ENCODE measurements at places on chromosomes 6 and 20. TPM values are rescaled to one million over a fixed set of nuclear protein-coding genes. Genes with fewer than 3 reads are reported as not detected.

ZC2HC1B gene
- total RNA-seq: not detected

LHFPL5 gene
- total RNA-seq: not detected

RAD21L1 gene
- not detected for total RNA-seq

FNDC1 gene
- not detected for total RNA-seq

CGA gene
- total RNA-seq: not detected

MUC22 gene
- total RNA-seq: not detected

OR2B6 gene
- total RNA-seq: not detected

SCAND1 gene
- total RNA-seq: 77.2 TPM

OTOR gene
- total RNA-seq: not detected

SEL1L2 gene
- not detected for total RNA-seq

GRCh38 chr6:85405175-85405852 is 44.6 kb upstream of the NT5E start:
- H3K4me3 ChIP-seq: no peak overlapping the region
- no peak for DNase-seq
- no peaks in the 10 kb centered on the region for H3K27me3 ChIP-seq
- H3K36me3 ChIP-seq: no peaks in the 10 kb centered on the region
- no peak overlapping the region for H3K27ac ChIP-seq

DNA sequence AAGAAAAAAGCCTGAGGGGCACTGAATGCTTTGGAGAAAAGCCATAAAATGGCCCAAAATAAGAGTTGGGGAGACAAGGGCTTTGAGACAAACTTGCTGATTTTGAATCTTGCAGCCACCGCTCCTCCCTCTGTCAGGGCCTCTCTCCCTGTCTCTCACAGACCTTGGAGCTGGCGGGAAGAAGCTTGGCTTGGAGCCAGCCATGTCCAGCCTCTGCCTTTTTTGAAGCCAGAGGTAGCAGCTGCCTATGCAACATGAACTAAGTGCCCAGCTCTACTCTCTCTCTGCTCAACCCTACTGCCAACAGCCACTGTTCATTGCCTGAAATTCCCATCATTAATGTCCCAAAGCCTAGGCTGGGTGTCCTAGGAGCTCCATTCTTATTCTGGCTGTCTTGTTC is 63.7 kb upstream of the CTNNBL1 start:
- H3K4me3 ChIP-seq: no peak overlapping the region
- no peak overlapping the region for H3K27ac ChIP-seq
- H3K36me3 ChIP-seq: no peaks in the 10 kb centered on the region
- peaks cover 20% of the 10 kb centered on the region for H3K27me3 ChIP-seq

- no peaks in the 10 kb centered on the region for H3K36me3 ChIP-seq
- H3K27me3 ChIP-seq: no peaks in the 10 kb centered on the region
- no peak for DNase-seq
- peaks cover under 1% of the 10 kb centered on the region for H3K4me1 ChIP-seq
- H3K4me3 ChIP-seq: no peak overlapping the region
- H3K27ac ChIP-seq: no peak overlapping the region
Observed at GRCh38 chr6:11418290-11418905, 119.2 kb upstream of the TMEM170B start.

- no peaks in the 10 kb centered on the region for H3K36me3 ChIP-seq
- peaks cover 41% of the 10 kb centered on the region for H3K4me1 ChIP-seq
- DNase-seq: peak; percentile 36
- H3K4me3 ChIP-seq: peak overlapping the region; percentile 67
- H3K27ac ChIP-seq: no peak overlapping the region
Observed at GRCh38 chr6:37696841-37697662, 631 bp downstream of the MDGA1 start.

DNA sequence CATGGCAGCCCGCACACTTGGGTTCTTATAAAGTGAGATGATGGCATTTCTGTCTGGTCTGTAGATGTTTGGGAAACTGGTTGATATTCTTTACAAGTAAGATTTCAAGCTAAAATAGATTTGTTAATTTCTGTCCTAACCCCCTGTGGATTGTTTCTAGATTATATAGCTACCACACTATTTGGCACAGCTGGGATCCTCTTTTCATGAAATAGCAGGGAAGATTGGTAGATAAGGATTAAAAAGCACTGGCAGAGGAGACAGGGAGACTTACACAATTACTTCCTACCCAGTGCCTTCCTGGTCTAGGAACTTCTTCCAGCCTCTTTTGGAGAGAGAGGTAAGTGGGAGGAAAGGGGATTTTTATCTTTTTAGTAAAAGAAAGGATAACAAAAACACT is 13.2 kb upstream of the ATXN1 start:
- H3K4me1 ChIP-seq: peaks cover 13% of the 10 kb centered on the region
- no peak for DNase-seq
- no peak overlapping the region for H3K4me3 ChIP-seq
- no peaks in the 10 kb centered on the region for H3K27me3 ChIP-seq
- H3K27ac ChIP-seq: no peak overlapping the region

GRCh38 chr20:20174089-20174835 is 121.9 kb downstream of the CFAP61 start:
- H3K4me1 ChIP-seq: no peaks in the 10 kb centered on the region
- H3K4me3 ChIP-seq: no peak overlapping the region
- H3K27ac ChIP-seq: no peak overlapping the region
- H3K27me3 ChIP-seq: no peaks in the 10 kb centered on the region
- H3K36me3 ChIP-seq: no peaks in the 10 kb centered on the region

DNA sequence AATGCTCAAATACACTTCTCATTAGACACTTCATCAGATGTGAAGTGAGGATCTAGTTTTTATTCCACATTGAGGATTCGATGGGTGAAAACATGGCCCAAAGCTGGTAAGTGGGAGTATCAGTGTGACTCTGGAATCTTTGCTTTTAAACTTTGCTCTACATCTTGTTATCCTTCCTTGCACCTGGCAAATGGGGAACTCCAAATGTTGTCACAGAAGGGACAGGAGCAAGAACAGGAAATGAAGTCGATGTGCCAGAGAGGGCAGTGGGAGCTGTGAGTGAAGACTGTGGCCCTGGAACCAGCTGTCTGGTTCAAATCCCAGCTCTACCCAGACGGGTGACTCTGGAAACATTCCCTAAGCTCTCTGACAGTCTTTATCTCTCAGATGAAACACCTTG is 86.7 kb upstream of the AGPAT4 start:
- H3K4me1 ChIP-seq: no peaks in the 10 kb centered on the region
- H3K36me3 ChIP-seq: no peaks in the 10 kb centered on the region
- H3K27ac ChIP-seq: no peak overlapping the region
- no peaks in the 10 kb centered on the region for H3K27me3 ChIP-seq
- no peak for DNase-seq
- H3K4me3 ChIP-seq: no peak overlapping the region

- no peaks in the 10 kb centered on the region for H3K4me1 ChIP-seq
- no peak overlapping the region for H3K4me3 ChIP-seq
Observed at GRCh38 chr6:96809119-96809518, 28.2 kb downstream of the GPR63 start.

DNA sequence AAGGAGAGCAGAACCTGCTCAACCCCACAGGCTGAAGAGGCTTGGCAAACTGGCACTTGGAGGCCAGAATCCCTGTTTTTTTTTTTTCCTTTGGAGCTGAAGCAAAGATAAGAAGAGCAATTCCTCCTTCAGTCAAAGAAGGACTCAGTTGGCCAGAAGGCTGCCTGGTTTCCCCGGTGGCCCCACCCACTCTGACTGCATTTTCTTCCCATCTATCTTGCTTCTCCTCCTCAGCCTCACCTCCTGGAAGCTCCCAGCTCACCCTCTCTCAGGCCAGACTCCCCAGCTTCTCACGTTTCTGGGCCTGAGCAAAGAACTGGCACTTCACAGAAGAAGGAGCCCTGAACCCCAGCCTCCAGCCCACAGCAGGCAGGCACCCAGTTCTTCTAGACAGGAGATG is 2.4 kb downstream of the LRFN2 start:
- peaks cover 10% of the 10 kb centered on the region for H3K27me3 ChIP-seq
- no peak for DNase-seq
- no peak overlapping the region for H3K4me3 ChIP-seq

- H3K4me3 ChIP-seq: no peak overlapping the region
- no peaks in the 10 kb centered on the region for H3K36me3 ChIP-seq
- DNase-seq: no peak
Observed at GRCh38 chr6:91155129-91155785, 568.4 kb upstream of the MAP3K7 start.

GRCh38 chr6:169158174-169158573 is 95.5 kb downstream of the THBS2 start:
- H3K4me3 ChIP-seq: no peak overlapping the region
- DNase-seq: no peak
- H3K27me3 ChIP-seq: no peaks in the 10 kb centered on the region
- no peaks in the 10 kb centered on the region for H3K36me3 ChIP-seq
- H3K4me1 ChIP-seq: no peaks in the 10 kb centered on the region
- H3K27ac ChIP-seq: no peak overlapping the region

- no peaks in the 10 kb centered on the region for H3K36me3 ChIP-seq
- H3K4me1 ChIP-seq: no peaks in the 10 kb centered on the region
- no peaks in the 10 kb centered on the region for H3K27me3 ChIP-seq
Observed at GRCh38 chr6:100209323-100210136, 215.5 kb upstream of the MCHR2 start.

DNA sequence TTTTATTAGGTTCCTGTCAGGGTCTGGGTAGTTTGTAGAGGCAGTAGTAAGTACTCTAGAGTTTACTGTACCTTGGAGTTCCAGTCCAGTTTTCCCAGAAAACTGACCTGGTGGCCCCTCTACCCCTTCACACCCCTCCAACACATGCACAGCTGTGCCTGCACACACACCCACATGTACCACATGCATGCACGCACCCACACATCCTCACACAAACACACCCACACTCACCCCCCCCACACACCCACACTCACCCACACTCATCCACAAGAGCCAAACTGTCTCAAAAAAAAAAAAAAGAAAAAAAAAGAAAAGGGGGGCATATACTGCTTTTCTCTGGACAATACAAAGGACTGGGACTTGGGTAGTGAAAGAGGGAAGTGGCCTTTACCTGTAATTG is 570.5 kb downstream of the QKI start:
- no peak overlapping the region for H3K27ac ChIP-seq
- no peak overlapping the region for H3K4me3 ChIP-seq
- H3K27me3 ChIP-seq: no peaks in the 10 kb centered on the region
- DNase-seq: no peak
- no peaks in the 10 kb centered on the region for H3K36me3 ChIP-seq
- H3K4me1 ChIP-seq: no peaks in the 10 kb centered on the region

- no peaks in the 10 kb centered on the region for H3K4me1 ChIP-seq
- no peak overlapping the region for H3K4me3 ChIP-seq
- no peaks in the 10 kb centered on the region for H3K36me3 ChIP-seq
- H3K27me3 ChIP-seq: no peaks in the 10 kb centered on the region
- H3K27ac ChIP-seq: no peak overlapping the region
Observed at GRCh38 chr20:43991982-43992381, 77.3 kb downstream of the TOX2 start.

DNA sequence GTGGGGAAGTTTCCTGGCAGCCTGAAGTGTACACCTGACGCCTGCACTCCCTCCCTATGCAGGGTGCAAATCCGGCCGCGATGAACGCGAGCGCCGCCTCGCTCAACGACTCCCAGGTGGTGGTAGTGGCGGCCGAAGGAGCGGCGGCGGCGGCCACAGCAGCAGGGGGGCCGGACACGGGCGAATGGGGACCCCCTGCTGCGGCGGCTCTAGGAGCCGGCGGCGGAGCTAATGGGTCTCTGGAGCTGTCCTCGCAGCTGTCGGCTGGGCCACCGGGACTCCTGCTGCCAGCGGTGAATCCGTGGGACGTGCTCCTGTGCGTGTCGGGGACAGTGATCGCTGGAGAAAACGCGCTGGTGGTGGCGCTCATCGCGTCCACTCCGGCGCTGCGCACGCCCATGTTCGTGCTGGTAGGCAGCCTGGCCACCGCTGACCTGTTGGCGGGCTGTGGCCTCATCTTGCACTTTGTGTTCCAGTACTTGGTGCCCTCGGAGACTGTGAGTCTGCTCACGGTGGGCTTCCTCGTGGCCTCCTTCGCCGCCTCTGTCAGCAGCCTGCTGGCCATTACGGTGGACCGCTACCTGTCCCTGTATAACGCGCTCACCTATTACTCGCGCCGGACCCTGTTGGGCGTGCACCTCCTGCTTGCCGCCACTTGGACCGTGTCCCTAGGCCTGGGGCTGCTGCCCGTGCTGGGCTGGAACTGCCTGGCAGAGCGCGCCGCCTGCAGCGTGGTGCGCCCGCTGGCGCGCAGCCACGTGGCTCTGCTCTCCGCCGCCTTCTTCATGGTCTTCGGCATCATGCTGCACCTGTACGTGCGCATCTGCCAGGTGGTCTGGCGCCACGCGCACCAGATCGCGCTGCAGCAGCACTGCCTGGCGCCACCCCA is 1.2 kb downstream of the GPR6 start:
- H3K27me3 ChIP-seq: peaks cover 32% of the 10 kb centered on the region
- DNase-seq: no peak
- H3K4me1 ChIP-seq: no peaks in the 10 kb centered on the region
- no peak overlapping the region for H3K4me3 ChIP-seq
- no peaks in the 10 kb centered on the region for H3K36me3 ChIP-seq

- peak overlapping the region; percentile 79 for H3K4me3 ChIP-seq
- H3K4me1 ChIP-seq: peaks cover 33% of the 10 kb centered on the region
- peak overlapping the region; percentile 91 for H3K27ac ChIP-seq
- no peak for DNase-seq
Observed at GRCh38 chr20:49219924-49220831, 962 bp downstream of the DDX27 start.

- no peak overlapping the region for H3K27ac ChIP-seq
- H3K4me1 ChIP-seq: no peaks in the 10 kb centered on the region
- no peaks in the 10 kb centered on the region for H3K36me3 ChIP-seq
- DNase-seq: no peak
Observed at GRCh38 chr6:113011389-113011788, 664.3 kb downstream of the RFPL4B start.

- peaks cover 34% of the 10 kb centered on the region for H3K4me1 ChIP-seq
- no peak overlapping the region for H3K27ac ChIP-seq
- DNase-seq: no peak
Observed at GRCh38 chr20:41133709-41134361, 3.5 kb upstream of the PLCG1 start.

DNA sequence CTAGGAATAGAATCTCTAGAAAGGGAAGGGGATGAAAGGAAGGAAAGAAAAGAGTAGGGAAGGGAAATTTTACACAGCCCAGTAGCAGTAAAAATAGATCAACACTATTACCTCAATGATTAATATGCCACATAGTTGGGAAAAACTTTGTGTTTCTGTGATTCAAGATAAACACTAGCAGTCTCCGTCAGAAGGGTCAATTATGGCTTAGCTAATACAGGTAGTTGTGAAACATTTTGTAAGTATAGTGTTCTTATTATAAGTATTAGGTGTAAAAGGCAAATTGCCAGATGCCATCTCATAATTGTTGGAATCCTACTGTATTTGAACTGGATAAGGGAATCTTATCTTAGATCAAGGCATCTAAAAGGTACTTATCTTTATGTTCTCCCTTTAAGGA is 165.7 kb downstream of the MTFR2 start:
- no peak overlapping the region for H3K27ac ChIP-seq
- no peak for DNase-seq
- H3K4me3 ChIP-seq: no peak overlapping the region
- H3K27me3 ChIP-seq: no peaks in the 10 kb centered on the region
- H3K4me1 ChIP-seq: no peaks in the 10 kb centered on the region

- no peaks in the 10 kb centered on the region for H3K36me3 ChIP-seq
- peaks cover 6% of the 10 kb centered on the region for H3K27me3 ChIP-seq
- H3K27ac ChIP-seq: no peak overlapping the region
- no peaks in the 10 kb centered on the region for H3K4me1 ChIP-seq
- peak overlapping the region; percentile 48 for H3K4me3 ChIP-seq
Observed at GRCh38 chr20:11891077-11891775, 26.5 kb upstream of the BTBD3 start.

GRCh38 chr20:3547906-3548305 is 77.1 kb downstream of the ATRN start:
- no peak for DNase-seq
- H3K27me3 ChIP-seq: no peaks in the 10 kb centered on the region
- H3K36me3 ChIP-seq: peaks cover 10% of the 10 kb centered on the region
- no peak overlapping the region for H3K4me3 ChIP-seq
- no peaks in the 10 kb centered on the region for H3K4me1 ChIP-seq
- H3K27ac ChIP-seq: no peak overlapping the region

Data from CD4-positive, alpha-beta T cell (primary cell).